D721Med (cell line): ENCODE measurements at places on chromosomes 5 and 9.

DNA sequence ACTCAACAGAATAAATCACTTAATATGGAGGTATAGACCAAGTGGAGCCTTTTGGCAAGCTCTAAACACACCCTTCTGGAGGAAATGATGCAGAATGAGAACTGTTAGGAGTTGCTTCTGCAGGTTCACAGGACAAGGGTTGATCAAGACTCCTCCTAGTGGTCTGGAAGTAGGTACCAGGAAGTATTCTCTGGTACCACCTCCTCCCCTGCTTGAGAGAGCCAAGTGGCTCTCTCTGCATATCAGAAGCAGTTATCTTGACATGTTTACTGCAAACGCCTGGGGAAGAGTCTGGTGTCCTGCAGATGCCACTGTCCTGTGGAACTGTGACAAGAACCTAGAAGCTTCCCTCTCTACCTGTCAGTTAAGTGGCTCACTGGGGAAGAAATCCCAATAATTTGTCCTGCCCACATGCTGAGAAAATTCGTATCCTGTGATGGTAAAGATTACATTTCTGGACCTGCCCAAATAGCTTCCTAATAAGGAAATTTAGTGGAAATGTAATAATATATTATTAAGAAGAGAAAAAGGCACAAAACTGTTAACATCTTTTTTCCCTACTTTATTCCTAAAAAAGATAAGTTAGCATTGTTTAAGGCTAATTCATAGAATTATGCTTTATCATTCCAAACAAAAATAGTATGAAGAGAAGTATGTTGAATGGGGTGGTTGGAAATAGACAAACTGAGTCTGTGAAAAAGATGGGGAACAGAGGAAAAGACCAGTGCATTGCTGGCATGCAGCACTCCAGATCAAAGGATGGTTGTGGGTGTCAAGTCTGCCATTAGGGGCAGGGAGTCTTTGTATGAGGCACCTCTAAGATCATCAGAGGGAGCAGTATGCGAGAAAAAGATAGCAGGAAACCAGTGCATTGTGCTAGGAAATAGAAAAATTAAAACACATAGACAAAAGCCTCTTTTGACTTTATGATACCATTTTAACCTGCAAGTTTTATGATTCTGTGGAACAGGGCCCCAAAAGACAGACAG, 118.8 kb downstream of the CDC42SE2 start:
- DNase-seq, result no peak

DNA sequence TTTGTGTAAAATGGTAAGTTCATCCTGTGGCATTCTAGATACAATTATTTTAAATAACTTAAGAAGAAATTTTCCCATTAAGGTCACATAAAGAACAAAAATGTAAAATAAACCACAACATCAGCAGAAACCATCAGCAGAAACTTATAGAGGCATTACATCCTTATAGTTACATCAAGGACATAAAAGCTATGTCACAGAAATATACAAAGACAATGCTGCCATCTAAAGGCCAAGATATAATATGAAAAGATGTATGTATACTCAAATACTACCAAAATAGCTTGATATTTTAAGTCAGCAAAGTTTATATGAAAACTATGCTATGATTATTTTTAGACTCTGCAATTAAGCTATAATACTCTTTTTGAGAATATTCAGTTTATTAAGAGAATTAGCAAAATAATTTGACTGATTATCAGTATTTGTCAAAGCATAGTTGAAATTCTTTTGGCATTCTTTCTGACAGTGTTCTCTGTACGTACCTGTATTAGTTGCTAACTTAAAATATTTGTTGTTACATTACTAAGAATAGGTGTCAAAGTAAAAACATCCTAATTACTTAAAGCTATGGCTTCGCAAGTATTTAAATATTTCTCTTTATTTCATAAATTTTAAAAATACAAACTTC, 36.2 kb downstream of the FBXL17 start:
- DNase-seq, result no peak

- no peak for DNase-seq
Observed at GRCh38 chr5:111461255-111461671, 51.1 kb downstream of the STARD4 start.

DNA sequence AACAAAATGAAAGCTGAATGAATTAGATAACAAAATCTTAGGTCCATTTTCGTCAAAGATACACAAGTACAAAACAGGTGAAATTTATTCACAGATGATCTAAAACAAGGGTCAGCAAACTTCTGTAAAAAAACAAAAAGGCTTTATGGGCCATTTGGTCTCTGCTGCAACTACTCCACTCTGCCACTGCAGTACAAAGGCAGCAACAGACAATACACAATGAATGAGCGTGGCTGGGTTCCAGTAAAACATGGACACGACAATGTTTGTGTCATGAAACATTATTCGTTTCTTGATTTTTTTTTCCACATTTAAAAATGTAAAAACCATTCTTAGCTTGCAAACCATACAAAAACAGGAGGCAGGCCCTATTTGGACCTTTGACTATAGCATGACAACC, 71.9 kb downstream of the ECPAS start:
- no peak for DNase-seq

DNA sequence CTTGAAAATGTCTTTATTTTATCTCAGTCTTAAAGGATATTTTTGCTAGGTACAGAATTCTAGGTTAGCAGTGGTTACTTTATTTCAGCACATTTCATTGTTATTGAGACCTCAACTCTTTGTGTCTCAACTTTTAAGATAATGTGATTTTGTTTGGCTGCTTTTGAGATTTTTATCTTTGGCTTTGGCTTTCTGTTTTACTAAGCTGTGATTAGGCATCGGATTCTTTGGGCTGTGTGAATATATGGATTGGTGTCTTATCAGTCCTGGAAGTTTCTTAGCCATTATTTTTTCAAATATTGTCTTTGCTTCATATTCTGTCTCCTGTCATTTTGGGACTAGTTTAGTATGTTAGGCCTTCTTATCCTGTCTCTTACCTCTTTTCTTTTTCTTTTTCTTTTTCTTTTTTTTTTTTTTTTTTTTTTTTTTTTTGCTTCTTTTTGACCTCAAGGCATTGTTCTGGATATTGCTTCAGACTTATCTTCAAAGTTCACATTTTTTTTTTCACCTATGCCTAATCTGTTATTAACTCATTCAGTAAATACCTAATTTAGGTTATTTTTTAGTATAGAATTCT, 20.1 kb upstream of the APC start:
- no peak for DNase-seq

DNA sequence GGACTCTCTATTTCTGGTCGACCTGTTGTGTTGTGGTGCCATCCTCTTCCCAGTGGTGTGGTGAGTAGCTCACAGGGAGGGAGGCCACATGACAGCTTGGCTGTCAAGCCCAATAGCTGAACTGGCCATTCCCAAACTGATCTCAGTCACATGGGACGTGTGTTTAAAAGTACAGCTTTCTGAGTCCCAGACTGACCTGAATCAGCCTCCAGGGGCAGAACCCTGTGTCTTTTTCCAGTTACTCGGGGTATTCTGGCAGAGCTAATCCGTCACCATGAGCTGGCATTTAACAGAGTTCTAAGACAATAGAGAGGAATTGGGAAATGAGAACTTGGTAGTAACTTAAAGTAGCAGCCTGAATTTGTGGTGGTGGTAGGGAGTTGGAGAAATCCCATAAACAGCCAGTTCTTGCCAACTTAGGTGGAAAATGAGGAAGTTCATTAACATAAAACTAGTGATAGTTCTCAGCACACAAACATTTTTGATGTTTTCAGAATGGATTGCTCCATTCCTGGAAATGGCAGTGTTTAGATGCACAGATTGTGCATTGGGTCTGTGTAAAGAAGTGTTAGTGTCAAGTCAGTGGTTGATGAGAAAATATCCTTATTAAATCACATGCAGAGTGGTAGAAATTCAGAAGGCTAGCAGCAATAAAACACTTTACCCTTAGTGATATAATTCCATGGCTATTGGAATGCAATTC, 50.9 kb downstream of the GPR107 start:
- DNase-seq, result no peak

- DNase-seq, result no peak
Observed at GRCh38 chr9:92992549-92992948, 45.2 kb downstream of the FGD3 start.

- DNase-seq, result no peak
Observed at GRCh38 chr5:166719991-166720390, 1571.5 kb upstream of the WWC1 start.

GRCh38 chr9:24572406-24572805, 26.7 kb upstream of the IZUMO3 start:
- DNase-seq, result no peak

GRCh38 chr5:152632360-152632759, 227.3 kb upstream of the NMUR2 start:
- no peak for DNase-seq

DNA sequence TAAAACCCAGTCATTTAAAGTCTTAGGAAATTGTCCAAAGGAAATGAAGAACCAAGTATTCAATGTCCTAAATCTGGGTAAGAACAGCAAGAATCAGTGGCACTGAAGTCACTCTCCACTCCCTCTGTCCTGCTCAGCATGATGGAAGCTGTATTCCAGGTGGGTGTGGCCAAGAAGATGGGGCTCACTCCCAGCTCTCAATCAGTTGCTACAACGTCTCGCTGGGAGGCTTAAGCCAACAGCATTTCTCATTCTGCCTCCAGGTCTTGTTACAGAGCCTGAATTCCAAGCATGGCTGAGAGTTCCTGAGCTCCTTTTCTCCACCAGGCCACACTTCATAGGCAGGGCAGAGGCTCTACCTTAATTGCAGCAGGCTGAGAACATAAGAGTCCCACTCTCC, 41.2 kb upstream of the TRIO start:
- DNase-seq, result no peak

DNA sequence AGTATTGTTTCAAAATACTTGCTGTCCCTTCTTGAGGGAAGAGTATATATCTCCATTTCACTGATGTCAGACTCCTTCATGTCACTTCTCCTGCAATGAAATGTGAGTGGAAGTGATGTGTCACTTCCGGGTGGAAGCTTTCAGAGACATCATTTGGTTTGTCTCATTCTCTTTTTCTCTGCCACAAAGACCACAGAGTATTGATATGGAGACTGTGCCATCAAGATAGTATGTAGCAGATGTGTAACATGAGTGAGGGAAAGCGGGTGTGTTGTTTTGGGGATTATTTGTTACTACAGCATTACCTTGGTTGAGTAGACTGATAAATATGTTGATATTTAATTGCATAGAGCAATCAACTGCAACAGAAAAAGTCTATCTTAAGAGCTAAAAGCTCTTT, 169.8 kb downstream of the FBXL7 start:
- no peak for DNase-seq

GRCh38 chr5:50535393-50535792, 94.3 kb upstream of the EMB start:
- no peak for DNase-seq

DNA sequence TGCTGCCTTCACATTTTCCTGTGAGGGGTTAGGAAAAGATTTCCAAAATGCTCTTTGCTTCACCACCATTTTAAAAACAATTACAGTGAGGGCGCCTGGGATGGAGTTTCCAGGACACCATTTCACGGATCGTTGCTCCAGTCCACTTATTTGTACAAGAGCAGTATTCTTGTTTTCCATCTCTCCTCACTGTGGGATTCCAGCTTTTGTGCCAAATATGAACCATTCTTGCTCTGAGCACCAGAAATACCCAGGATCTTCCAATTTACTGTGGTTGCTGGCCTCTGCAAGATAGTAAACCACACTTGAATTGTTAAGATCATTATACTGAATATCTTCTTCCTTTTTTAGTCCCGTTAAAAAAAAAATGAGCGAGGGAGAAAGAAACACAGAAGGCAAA, 899.5 kb downstream of the TLE1 start:
- no peak for DNase-seq

DNA sequence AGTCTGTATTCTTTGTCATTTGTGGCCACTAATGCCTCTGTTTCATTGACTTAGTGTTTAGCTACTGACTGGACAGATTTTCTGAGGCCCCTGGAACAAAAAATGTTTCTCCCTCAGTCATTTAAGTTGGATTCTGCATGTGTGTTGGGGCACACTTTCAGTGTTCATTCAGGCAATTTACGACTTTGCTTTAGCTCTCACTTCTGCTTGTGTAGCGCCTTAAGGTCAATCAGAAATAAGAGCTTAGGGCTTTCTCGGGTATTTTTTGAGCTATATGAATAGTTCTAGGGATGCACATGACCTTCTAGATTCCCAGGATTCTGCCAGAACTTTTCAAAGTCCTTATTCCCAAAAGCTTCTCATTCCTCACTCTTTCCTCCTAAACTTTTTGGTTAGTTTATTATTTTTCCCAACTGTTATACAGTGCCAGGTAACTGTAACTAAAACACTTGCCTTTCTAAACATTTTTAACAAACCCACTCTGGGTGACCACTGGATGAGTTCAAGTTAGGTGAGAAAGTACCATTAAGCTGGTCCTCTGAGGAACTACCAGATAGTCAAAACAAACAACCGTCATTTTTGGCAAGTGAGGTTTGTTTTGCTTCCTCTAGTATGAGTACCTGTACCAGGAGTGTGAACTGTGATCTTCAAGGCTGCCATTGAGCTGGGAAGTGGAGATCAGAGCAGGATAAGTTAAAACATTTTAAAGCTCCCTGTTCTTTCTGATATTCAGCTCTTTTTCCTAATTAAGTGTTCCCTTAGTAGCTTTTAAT, 571.3 kb upstream of the TLE4 start:
- no peak for DNase-seq

GRCh38 chr5:141680178-141680577, 1.9 kb downstream of the ARAP3 start:
- no peak for DNase-seq

GRCh38 chr5:103565719-103566118, 3.1 kb upstream of the NUDT12 start:
- DNase-seq, result no peak

GRCh38 chr9:12416716-12417115, 276.5 kb upstream of the TYRP1 start:
- no peak for DNase-seq

DNA sequence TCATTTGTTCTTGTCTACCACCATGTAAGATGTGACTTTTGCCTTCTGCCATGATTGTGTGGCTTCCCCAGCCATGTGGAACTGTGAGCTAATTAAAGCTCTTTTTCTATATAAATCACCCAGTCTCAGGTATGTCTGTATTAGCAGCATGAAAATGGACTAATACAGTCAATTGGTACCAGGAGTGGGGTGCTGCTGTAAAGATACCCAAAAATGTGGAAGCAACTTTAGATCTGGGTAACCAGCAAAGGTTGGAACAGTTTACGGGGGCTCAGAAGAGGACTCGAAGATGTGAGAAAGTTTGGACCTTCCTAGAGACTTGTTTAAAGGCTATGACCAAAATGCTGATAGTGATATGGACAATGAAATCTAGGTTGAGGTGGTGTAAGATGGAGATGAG, 488.9 kb downstream of the ISL1 start:
- no peak for DNase-seq
